Effector CD8-positive, alpha-beta T cell (primary cell): ENCODE measurements at places on chromosomes 3 and 15.

- no peak for DNase-seq
Measured at GRCh38 chr3:69088063-69088462, 3.3 kb downstream of the ARL6IP5 start.

DNA sequence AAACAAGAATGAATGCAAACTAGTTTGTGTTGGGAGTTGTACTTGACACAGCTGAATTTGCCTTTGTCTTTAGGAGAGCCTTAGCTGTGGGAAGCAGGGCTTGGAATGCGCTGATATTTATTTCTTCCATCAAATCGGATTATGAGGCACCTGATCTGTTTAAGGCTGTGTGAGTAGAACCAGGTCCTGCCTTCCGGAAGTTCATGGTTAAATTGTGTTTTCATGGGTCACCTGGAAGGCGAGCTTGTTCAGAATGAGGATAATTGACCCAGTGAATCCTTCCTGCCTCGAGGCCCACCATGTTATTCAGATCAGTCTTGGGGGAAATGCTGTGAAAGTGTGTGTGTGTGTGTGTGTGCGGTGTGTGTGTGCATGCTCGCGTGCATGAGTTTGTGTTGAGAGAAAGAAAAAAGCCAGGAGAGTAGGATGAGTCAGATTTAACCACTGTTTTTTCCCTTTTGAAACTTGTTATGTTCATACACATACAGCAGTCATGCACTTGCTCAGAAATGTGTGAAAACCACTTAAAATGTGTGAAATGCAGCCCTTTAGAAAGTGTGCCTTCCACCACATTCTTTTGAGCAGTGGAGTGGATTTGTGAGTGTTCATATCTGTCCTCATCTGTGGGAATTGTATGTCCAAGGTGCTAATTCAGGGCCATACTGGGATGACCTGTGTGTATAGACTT is 36.7 kb downstream of the SMAD3 start:
- no peak for DNase-seq

- no peak for DNase-seq
Measured at GRCh38 chr15:63587527-63587926, 9.7 kb upstream of the FBXL22 start.

GRCh38 chr3:115436767-115437301 is 186.5 kb upstream of the GAP43 start:
- no peak for DNase-seq

GRCh38 chr15:52309154-52309548 is 13.5 kb upstream of the MYO5C start:
- DNase-seq: no peak

DNA sequence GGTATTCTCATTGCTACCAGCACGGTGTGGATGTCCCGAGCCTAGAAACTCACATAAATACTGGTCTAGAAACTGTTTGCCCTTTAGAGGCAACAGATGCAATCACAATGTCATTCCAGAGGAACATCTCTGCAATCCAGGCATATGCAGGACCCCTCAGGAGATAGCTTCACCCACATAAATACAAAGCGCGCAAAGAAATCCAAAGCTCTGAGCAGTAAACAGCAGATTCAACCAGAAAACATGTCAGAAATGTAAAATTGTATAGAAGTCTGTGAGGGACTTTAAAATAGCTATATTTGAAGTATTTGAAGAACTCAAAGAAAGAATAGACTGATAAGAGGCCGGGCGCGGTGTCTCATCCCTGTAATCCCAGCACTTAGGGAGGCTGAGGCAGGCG is 291.7 kb downstream of the FAM43A start:
- DNase-seq: no peak

- DNase-seq: no peak
Measured at GRCh38 chr3:177981576-177981975, 554.7 kb upstream of the KCNMB2 start.

GRCh38 chr3:37863949-37864822 is 2.5 kb downstream of the CTDSPL start:
- no peak for DNase-seq
